ENCODE measurements at places on chromosomes 1 and 21. TPM values are rescaled to one million over a fixed set of nuclear protein-coding genes. Genes with fewer than 3 reads are reported as not detected.

Gene SPRR3
- not detected for polyA plus RNA-seq

GRCh38 chr1:165327538-165327937 is 29.0 kb downstream of the LMX1A start:
- no peak for DNase-seq

DNA sequence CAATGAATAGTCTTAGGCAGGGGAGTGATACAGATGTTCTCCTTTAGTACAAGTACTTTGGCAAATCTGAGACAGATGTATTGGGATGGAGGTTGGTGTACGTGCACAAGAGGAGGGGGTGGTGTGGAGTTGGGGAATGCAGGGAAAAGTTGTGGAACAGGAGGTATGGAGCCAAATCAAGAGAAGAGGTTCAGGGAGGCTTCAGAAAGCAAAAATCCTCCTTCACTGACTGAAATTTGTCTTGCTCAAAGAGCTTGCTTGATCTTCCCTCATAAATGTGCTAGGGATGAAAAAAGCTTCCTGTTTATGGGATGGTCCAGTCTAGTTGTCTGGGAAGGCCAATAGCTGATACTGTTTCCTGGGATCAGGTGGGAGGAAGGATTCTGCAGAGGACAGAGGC is 5.8 kb downstream of the RNF19B start:
- no peak for DNase-seq

Gene BCAR3
- 23.8 TPM for polyA plus RNA-seq

Gene CLDN19
- 88.5 TPM for polyA plus RNA-seq

- DNase-seq = no peak
Measured at GRCh38 chr1:100874433-100874832, 20.2 kb downstream of the EXTL2 start.

Gene FAM110D
- polyA plus RNA-seq = 1.4 TPM

Gene MYOM3
- polyA plus RNA-seq = 22.9 TPM
